Iris pigment epithelial cell (primary cell): ENCODE measurements at places on chromosomes 5 and 9.
A peak's percentile ranks its signal among the peaks of the same experiment; 100 is the strongest.

- no peak for DNase-seq
These were observed 14.2 kb downstream of the IL4 start for GRCh38 chr5:132687995-132688394.

GRCh38 chr9:123399803-123400378 lies 43.9 kb downstream of the CRB2 start:
- DNase-seq: no peak

GRCh38 chr9:84238652-84239051 lies 101.9 kb downstream of the SLC28A3 start:
- peak; percentile 9 for DNase-seq

GRCh38 chr5:77864997-77865396 lies 88.9 kb upstream of the TBCA start:
- DNase-seq: no peak

DNA sequence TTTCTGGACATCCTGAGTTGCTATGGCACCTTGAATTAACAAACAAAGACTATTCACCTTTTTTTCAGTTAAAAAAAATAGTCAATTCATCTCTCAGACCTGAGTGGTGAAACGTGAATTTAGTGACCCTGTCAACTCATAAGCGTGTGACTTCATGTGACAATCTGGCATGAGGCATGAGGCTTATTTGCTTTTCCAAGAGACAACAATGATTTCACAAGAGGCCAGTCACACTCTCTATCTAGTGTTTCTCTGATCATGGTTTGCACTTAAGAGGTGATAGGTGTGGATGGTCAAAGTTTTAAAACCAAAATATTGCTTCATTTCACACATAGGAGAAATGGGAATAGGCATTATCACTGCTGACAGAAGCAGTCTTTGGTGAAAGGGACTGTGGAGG lies 559.6 kb upstream of the ACO1 start:
- DNase-seq: no peak

DNA sequence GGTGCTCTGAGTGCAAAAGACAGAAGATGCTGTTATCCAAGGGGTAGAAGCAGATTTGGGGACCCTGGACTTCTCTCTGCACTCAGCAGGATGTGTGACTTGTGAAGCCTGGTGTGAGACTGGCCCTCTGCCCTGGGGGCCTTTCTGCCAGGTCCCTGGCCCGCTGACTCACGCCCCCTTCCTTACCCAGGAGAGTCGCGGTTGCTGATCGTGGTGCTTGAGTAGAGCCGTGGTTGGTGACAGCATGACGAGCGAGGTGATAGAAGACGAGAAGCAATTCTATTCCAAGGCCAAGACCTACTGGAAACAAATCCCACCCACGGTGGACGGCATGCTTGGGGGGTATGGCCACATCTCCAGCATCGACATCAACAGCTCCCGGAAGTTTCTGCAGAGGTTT lies 6.5 kb downstream of the NTMT1 start:
- no peak for DNase-seq

DNA sequence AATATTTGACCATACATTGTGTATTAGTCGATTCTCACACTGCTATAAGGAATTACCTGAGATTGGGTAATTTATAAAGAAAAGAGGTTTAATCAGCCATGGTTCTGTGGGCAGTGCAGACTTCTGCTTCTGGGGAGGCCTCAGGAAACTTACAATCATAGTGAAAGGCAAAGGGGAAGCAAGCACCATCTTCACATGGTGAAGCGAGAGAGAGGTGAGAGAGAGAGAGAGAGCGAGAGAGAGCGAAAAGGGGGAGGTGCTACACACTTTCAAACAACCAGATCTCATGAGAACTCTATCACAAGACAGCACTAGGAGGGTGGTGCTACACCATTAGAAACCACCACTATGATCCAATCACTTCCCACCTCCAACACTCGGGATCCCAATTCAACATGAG lies 4.1 kb upstream of the GRAMD2B start:
- no peak for DNase-seq
